ENCODE measurements at places on chromosomes 7 and 10. TPM values are rescaled to one million over a fixed set of nuclear protein-coding genes. Genes with fewer than 3 reads are reported as not detected.

DNA sequence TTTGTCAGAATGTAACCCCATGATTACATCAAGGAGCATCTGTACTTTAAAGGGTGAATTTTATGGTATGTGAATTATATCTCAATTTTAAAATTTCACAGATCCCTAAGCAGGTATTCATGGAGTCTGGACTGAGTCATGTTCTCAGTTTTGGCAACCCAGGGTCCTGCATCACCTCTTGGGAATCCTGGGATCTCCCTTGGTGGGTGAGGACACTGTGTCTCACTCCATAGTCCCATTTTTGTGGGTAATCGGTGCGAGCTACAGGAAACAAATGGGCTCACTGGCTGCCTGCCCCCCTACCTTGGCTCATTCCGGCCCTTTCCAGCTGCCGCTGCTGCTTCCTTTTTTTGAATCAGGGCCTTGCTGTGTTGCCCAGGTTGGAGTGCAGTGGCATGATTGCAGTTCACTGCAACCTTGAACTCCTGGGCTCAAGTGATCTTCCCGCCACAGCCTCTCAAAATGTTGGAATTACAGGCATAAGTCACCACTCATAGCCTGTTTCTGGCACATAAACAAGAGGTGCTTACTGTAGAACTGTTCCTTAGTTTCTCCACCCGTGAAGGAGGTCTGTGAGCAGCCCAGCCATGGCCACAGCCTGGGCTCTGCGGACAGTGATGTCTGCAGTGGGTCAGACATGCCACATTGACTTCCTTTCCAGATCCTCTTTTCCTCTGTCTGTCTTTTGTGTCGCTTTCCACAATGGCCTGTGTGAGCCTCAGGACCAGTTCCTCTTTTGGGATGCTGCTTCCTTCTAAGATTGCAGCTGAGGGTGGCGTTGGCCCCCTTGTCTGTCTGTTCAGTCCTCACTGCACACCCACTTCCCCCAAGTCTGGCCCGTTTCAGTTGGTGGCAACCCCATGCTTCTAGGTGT, 14.5 kb downstream of the PALD1 start:
- DNase-seq, result peak; percentile 60
- H3K36me3 ChIP-seq, result no peaks in the 10 kb centered on the region
- H3K4me1 ChIP-seq, result no peaks in the 10 kb centered on the region
- 0 out of 2 replicates have a peak, but pooled peaks cover 7% of the 10 kb centered on the region for H3K27me3 ChIP-seq

ATP6V0A4 gene
- 0.86 TPM for total RNA-seq

- peaks cover 38% of the 10 kb centered on the region for H3K36me3 ChIP-seq
- peak overlapping the region; percentile 96 for H3K27ac ChIP-seq
- H3K4me1 ChIP-seq, result peaks cover 22% of the 10 kb centered on the region
- peak overlapping the region; percentile 90 for H3K4me3 ChIP-seq
- no peaks in the 10 kb centered on the region for H3K27me3 ChIP-seq
These were observed 413 bp downstream of the BUD31 start for GRCh38 chr7:99409192-99409572.

GRCh38 chr10:29030900-29031299, 258.0 kb upstream of the LYZL1 start:
- no peaks in the 10 kb centered on the region for H3K27me3 ChIP-seq
- no peaks in the 10 kb centered on the region for H3K36me3 ChIP-seq
- H3K27ac ChIP-seq, result no peak overlapping the region
- peak; percentile 28 for DNase-seq
- H3K4me1 ChIP-seq, result peaks cover 21% of the 10 kb centered on the region

TBATA gene
- total RNA-seq, result not detected

PSMC2 gene
- 190 TPM for total RNA-seq

GRCh38 chr10:26326851-26327250, 110.3 kb downstream of the GAD2 start:
- DNase-seq, result no peak
- peaks cover 3% of the 10 kb centered on the region for H3K27me3 ChIP-seq
- H3K4me1 ChIP-seq, result no peaks in the 10 kb centered on the region
- H3K36me3 ChIP-seq, result no peaks in the 10 kb centered on the region

GRCh38 chr10:90327611-90328010, 530.2 kb downstream of the HTR7 start:
- no peaks in the 10 kb centered on the region for H3K36me3 ChIP-seq
- H3K27me3 ChIP-seq, result no peaks in the 10 kb centered on the region
- H3K27ac ChIP-seq, result no peak overlapping the region
- H3K4me1 ChIP-seq, result 0 out of 2 replicates have a peak, but pooled peaks cover 9% of the 10 kb centered on the region
- no peak overlapping the region for H3K4me3 ChIP-seq

DNA sequence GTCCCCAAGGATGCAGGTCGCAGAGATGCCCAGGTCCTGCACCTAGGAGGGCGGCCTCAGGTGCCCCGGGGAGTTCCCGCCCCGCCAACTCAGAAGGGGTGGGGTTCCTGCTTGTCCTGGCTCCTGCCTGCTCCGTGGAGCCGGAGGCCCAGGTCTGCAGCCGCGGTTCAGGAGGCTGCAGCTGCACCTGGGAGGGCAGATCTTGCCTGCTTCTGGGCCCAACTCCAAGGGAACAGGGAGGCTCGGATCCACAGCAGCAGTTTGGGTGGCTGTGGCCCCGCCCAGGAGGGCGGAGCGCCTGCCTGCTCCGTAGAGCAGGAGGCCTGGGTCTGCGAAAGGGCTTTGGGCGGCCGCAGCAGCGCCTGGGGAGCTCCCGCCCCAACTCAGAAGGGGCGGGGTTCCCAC, 108.2 kb upstream of the EGR2 start:
- no peaks in the 10 kb centered on the region for H3K36me3 ChIP-seq
- H3K4me3 ChIP-seq, result no peak overlapping the region
- no peak for DNase-seq
- H3K27me3 ChIP-seq, result no peaks in the 10 kb centered on the region

GRCh38 chr10:62244785-62245467, 23.7 kb downstream of the RTKN2 start:
- peaks cover 60% of the 10 kb centered on the region for H3K4me1 ChIP-seq
- no peaks in the 10 kb centered on the region for H3K27me3 ChIP-seq
- H3K4me3 ChIP-seq, result no peak overlapping the region
- peak overlapping the region; percentile 3 for H3K27ac ChIP-seq
- peak; percentile 99 for DNase-seq

DNA sequence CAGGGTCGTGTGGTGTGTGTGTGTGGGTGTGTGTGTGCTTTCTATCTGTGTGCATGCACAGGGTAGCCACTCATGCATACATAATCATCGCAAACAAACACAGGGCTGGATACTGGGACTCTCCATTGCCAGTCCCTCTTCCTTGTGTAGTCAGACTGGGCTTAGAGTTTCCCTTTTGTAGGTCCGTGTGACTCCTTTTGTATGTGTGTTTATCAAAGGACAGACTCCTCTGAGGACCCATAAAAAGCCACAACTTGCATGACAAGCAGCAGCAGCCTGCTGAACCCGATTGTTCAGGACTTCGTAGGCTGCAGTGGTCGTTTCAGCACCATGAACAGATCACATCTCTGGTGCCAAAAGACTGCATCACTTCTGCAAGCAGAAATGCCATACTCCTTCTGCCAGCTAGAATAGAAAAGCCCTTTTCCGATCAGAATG, 895 bp downstream of the VSTM2A start:
- H3K27ac ChIP-seq, result no peak overlapping the region
- H3K27me3 ChIP-seq, result peaks cover 68% of the 10 kb centered on the region
- peak; percentile 31 for DNase-seq
- H3K36me3 ChIP-seq, result no peaks in the 10 kb centered on the region
- H3K4me1 ChIP-seq, result no peaks in the 10 kb centered on the region
- no peak overlapping the region for H3K4me3 ChIP-seq

BCAP29 gene
- 65.9 TPM for total RNA-seq

GRCh38 chr7:106057204-106057961, 54.7 kb downstream of the SYPL1 start:
- no peaks in the 10 kb centered on the region for H3K36me3 ChIP-seq
- no peaks in the 10 kb centered on the region for H3K27me3 ChIP-seq
- no peak for DNase-seq
- no peak overlapping the region for H3K4me3 ChIP-seq

DNA sequence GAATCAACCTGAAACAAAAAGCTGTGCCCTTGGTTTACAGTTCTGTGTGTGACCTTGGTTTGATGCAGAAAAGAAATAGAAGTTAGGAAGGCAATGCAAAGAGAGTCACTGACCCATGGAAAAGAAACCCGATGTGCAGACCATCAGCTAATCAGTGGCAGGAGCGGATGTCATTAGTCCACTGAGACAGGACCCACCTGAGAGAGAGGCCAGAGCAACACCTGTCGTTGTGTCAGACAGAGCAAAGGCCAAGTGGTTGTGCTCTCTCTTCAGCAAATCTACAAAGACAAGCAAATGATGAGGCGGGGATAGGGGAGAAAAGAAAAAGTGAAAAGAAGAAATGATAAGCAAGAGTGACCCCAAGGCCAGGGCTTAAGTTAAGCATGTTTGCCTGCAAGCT, 8.7 kb downstream of the GAD2 start:
- H3K4me1 ChIP-seq, result no peaks in the 10 kb centered on the region
- no peak overlapping the region for H3K4me3 ChIP-seq
- peaks cover 8% of the 10 kb centered on the region for H3K27me3 ChIP-seq

PARP12 gene
- total RNA-seq, result 25.5 TPM

INA gene
- not detected for total RNA-seq

DNA sequence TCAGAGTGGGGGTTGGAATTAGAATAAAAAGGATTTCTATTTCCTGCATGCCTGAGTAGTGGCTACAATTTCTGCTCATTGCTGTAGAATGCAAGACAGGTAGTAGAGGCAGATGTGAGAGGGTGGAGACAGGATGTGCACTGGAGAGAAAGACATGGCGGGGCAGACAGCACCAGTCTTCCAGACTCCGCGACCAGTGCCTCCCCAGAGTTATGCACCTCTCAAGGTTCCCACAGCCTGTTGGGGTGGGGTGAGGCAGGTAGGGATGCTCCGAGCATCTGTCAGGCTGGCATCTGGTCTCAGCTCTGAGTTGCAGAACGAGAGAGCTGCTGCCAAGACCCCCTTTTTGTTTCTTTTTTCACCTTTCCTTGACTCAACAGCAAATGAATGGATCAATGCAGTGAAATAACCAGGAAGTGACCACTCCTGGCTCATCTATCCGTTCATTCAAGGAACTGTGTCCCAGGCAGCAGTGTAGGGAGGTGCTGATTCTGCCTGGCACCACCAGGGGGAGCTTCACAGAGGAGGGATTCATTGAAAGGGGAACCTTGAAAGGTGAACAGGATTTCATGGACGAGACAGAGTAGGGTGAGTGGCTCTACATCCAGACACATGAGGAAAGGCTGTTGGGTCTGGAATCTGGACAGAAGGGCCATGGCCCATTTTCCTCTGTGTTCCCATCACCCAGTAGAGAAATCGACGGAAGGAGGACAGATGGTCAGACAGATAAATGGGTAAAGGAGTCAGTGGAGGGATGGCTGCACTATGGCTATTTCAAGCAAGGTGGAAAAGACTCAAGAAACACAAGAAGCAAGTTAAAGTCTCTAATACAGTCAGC, 17.2 kb upstream of the SLC18A3 start:
- H3K27ac ChIP-seq, result no peak overlapping the region
- DNase-seq, result peak; percentile 99
- no peaks in the 10 kb centered on the region for H3K36me3 ChIP-seq

GRCh38 chr7:102892631-102893278, 20.0 kb upstream of the LRRC17 start:
- peaks cover 49% of the 10 kb centered on the region for H3K4me1 ChIP-seq
- no peaks in the 10 kb centered on the region for H3K27me3 ChIP-seq
- peak overlapping the region; percentile 74 for H3K27ac ChIP-seq
- DNase-seq, result no peak

DNA sequence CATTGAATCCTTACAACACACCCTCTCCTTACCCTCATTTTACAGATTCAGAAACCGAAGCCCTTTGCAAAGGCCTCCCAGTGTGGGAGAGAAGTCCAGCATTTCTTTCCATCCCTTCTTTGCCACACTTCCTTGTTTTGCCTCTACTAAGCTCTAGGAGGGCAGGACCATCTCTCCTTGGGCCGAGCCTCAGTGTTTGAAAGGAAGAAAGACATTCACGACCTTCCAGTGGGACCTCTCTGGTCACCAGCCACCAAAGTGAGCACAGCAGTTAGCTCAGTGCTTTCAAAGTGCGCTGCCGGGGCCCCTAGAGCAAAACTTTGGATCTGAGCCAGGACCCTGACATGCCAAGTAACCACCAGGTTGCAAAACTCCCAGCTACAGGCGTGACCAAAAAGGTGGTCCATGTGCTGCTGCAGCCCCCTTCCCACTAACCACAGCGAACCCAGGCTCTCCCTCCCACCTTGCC, 12.4 kb downstream of the CTBP2 start:
- H3K27me3 ChIP-seq, result no peaks in the 10 kb centered on the region
- peaks cover 29% of the 10 kb centered on the region for H3K4me1 ChIP-seq
- DNase-seq, result no peak
- peaks cover 13% of the 10 kb centered on the region for H3K36me3 ChIP-seq

DNA sequence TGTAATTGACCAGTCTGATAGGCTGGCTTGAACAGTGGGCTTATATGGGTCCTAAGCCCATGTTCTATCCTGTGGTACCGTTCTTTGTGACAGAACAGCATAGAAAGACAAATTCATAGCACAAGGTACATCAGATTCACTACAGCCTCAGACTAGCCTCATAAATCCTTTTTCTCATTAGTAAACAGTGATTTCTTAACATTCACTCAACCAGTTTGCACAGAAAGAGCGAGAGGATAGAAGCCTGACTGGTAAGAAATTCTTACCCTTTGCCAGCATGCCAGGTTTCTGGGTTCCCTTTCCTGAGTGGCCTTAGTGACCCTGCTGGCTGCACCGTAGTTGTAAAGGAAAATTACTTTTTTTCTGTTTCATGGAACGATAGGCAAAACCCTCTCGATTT, 412.1 kb downstream of the SH2D4B start:
- no peaks in the 10 kb centered on the region for H3K4me1 ChIP-seq
- no peaks in the 10 kb centered on the region for H3K27me3 ChIP-seq
- no peak overlapping the region for H3K27ac ChIP-seq
- no peaks in the 10 kb centered on the region for H3K36me3 ChIP-seq
- no peak overlapping the region for H3K4me3 ChIP-seq

DNA sequence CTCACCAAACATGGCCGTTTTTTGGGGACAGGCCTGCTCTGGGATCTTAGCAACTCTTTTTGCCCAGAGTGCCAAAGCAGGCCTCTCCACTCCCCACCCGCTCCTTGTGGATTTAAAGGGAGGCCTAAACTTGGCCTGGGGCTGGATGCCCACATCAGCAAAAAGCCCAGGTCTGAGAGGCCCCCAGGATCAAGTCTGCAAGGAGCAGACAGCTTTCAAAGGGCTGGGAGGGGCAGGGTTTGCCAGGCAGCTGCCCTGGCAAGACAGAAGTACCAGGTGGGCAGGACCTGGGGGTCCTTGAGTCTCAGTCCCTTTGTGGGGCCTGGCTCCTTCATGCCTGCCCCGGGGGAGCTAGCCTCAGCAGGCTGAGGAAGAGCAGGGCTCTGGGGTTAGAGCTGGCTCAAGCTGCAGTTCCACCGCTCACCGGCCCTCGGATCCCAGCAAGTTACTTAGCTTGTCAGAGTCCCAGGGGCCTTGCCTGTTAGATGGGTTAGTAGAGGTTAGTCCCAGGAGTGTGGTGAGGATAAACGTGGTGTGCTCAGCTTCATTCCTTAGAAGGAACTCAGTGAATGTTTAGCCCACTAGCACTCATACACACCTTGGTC, 56.2 kb downstream of the ARHGAP22 start:
- no peak overlapping the region for H3K4me3 ChIP-seq
- H3K4me1 ChIP-seq, result no peaks in the 10 kb centered on the region
- no peak overlapping the region for H3K27ac ChIP-seq
- no peak for DNase-seq
- H3K27me3 ChIP-seq, result no peaks in the 10 kb centered on the region
- no peaks in the 10 kb centered on the region for H3K36me3 ChIP-seq

- H3K4me3 ChIP-seq, result peak overlapping the region; percentile 1
- DNase-seq, result peak; percentile 92
- H3K27me3 ChIP-seq, result no peaks in the 10 kb centered on the region
- peak overlapping the region; percentile 65 for H3K27ac ChIP-seq
- peaks cover 24% of the 10 kb centered on the region for H3K4me1 ChIP-seq
These were observed 97.2 kb upstream of the DKK1 start for GRCh38 chr10:52216852-52217251.
